Muscle of leg (tissue), 16 donors: ENCODE measurements at places on chromosomes 1 and 21.

DNA sequence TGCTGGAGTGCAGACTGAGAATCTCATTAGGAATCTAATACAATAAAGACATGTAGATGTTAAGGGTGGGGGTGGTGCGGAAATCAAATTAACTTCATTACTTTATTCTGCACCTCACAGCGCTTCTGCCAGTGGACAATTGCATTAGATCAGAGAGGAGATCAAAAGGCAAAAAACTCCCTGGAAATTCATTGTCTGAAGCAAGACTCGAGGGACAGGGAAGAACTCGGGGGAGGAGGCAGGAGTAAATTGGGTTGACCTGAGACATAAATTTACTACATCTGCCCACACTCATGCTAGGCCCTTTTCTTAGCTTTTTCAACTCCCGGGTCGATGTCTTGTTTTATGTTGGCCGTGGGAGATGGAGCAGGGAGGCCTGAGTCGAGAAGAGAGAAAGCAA is 315.4 kb downstream of the SPATA17 start:
- DNase-seq: no peak

DNA sequence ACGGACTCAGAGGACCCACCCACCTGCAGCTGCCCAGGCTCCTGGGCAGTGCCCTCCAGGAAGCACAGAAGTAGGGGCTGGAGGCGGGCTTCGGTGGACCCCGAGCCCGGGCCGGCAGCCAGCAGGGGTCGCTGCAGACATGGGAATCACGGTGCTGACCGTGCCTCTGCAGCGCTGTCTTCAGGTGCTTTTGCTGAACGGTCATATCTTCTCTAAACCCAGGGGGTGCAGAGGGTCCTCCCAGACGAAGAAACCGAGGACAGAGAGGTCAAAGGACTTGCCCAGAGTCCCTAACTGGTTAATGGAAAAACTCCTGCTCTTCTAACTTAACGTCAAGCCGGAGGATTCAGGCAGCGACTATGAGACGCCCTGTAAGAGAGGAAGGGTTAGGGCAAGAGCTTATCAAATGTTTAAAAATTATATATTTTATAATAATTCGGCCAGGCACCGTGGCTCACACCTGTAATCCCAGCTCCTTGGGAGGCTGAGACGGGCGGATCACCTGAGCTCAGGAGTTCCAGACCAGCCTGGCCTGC is 21.5 kb upstream of the LEFTY2 start:
- no peak for DNase-seq

GRCh38 chr1:179881642-179882252 is 338 bp upstream of the TOR1AIP1 start:
- peak; percentile 99 for DNase-seq

DNA sequence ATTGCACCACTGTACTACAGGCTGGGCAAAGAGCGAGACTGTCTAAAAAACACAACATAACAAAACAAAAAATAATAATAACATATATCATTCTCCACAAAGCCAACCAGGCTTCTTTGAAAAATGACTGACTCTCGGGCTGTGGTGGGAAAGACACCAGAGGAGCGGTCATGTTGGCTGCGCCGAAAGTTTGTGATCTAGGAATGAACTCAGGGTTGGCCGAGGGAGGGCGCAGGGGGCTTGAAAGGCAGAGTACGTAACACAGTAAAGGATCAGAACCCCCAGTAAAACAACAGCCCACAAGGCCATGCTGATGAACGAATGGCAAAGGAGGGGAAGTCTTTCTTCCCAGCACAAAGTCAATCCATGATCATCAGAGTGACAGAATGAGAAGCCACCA is 4.7 kb downstream of the SLC35E2B start:
- DNase-seq: no peak

DNA sequence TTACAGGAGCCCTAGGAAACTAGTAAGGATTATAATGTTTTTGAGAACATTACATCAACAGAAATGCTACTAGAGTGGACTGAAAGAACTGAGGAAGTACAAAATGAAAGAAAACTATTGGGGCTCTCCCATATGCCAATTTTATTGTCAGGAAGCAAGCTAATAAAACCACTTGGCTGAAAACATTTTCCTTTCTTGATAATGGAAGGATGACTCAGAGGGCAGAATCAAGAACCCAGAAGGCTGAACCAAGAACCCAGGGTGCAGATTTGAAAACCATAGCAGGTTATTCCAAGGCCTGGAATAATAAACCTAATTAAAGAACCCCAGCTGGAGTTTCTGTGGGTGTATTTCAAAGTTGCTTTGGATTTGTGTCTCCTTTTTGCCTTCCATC is 70.7 kb downstream of the RPE65 start:
- no peak for DNase-seq
